ENCODE measurements at places on chromosomes 3 and 15.

GRCh38 chr15:68885070-68885469 is 45.3 kb upstream of the SPESP1 start:
- DNase-seq = no peak

DNA sequence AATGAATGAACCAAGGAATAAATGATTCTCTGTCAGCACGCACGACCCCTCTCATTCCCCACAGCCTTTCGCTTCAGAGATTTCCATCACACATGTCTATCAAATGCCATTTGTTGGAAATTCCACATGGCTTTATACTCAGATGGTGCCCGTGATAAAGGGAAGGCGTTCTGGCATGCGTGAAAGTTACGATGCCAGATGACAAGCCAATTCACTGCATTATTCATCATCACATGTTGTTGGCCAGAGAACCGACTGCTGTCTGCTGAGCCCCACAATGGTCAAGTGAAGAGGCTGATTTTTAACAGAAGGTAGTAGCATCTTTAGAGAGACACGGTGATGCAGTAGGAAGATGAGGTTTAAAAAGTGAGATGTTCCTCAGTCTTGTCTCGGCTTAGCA is 74.1 kb upstream of the FRMD4B start:
- DNase-seq = no peak

DNA sequence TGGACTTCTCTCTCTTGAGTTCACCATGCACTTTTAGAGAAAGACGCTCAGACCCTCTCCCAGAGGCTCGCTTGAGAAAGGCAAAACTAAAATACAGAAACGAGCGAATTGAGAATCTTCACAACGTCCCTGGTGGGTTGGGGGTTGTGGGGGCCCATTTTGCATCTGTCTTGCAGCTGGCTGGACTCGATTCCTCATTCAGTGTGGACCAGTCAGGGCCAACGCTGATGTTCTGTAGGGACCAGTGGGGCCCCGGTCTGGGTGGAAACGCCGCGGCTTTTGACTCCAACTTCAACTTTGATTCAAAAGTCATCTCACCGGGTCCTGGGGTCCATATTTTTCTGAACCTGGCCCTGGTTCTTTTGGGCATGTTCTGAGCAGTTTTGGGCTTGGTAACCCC is 68.1 kb downstream of the SLC6A6 start:
- no peak for DNase-seq

DNA sequence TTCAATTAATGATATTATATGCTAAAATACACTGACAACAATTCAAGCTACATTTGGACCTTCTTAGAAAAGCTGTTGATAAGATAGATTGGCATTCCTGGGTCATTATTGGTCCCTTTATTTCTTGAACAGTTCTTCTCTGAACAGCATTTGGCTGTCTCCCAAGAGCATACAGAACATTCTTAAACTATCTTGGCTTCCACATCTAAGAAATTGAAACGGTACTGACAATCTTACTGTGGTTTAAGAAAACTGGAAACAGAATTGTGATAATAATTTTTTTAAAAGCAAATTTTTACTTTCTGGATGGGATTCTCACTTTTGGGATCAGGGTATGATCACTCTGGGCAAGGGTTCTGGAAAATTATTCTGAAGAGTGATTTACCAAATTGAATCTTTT is 161.7 kb upstream of the ZNF385D start:
- no peak for DNase-seq

- no peak for DNase-seq
Measured at GRCh38 chr15:41334293-41335120, 1.8 kb downstream of the NUSAP1 start.

- no peak for DNase-seq
Measured at GRCh38 chr3:73743551-73743950, 118.8 kb upstream of the PDZRN3 start.

- DNase-seq = no peak
Measured at GRCh38 chr3:30657914-30658313, 51.5 kb downstream of the TGFBR2 start.

- no peak for DNase-seq
Measured at GRCh38 chr3:99648101-99648500, 9.7 kb downstream of the COL8A1 start.

GRCh38 chr15:92971713-92972112 is 71.6 kb downstream of the CHD2 start:
- no peak for DNase-seq

DNA sequence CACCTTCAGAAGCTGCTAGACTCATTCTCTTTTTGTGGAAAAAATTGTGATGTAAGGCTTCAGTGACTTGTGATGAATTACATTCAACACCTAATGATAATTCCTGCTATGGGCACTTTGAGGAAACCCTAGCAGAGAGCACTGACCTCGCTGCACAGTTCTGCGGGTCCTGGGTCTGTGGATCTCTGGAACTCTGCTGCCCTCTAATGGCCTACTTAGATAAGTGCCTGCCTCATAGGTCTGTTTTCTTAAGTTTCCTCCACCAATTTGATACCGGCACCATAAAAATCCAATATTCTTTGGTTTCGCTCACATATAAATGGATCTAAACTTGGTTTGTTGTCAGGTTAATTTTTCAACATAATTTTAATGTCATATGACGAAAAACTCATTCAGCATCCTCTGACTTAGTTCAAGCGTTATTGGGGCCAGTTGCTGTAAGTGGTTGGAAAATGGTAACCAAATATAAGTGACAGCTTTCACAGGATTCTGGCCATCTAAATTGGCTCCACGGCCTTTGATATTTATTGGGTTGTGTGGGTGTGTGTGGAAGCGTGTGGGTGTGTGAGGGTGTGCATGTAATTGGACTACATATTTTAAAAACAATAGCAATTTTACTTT is 10.4 kb downstream of the SLITRK3 start:
- DNase-seq = no peak

DNA sequence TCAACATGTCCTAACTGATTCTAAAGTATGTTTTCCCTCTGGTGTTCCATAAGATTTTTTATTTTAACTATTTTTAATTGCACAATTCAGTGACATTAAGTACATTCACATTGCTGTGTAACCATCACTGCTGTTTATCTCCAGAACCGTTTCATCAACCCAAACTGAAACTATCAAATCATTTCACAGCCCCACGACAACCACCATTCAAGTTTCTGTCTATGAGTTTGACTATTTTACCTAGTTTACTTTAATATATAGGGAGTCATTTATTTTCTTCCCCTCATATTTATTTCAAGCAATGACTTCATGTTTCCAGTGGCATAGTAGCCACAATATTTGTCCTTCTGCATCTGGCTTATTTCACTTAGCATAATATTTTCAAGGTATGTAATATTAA is 8.4 kb downstream of the RTP1 start:
- DNase-seq = no peak

DNA sequence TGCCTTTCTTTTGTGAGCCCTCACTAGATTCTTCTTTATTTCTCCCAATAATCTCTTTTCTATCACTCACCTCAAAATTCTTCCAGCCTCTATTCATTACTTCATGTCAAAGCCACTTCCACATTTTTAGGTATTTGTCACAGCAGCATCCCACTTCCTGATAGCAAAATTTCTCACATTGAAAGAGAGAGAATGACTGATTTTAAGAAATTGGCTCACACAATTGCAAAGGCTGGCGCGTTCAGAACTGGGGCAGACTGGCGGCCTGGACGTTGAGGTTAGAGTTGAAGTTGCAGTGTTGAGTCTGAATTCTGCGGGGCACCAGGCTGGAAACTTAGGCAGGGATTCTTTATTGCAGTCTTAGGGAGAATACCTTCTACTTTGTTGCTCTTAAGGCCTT is 117.9 kb downstream of the LRRC28 start:
- no peak for DNase-seq

GRCh38 chr3:47108546-47108945 is 55.4 kb downstream of the SETD2 start:
- DNase-seq = no peak

DNA sequence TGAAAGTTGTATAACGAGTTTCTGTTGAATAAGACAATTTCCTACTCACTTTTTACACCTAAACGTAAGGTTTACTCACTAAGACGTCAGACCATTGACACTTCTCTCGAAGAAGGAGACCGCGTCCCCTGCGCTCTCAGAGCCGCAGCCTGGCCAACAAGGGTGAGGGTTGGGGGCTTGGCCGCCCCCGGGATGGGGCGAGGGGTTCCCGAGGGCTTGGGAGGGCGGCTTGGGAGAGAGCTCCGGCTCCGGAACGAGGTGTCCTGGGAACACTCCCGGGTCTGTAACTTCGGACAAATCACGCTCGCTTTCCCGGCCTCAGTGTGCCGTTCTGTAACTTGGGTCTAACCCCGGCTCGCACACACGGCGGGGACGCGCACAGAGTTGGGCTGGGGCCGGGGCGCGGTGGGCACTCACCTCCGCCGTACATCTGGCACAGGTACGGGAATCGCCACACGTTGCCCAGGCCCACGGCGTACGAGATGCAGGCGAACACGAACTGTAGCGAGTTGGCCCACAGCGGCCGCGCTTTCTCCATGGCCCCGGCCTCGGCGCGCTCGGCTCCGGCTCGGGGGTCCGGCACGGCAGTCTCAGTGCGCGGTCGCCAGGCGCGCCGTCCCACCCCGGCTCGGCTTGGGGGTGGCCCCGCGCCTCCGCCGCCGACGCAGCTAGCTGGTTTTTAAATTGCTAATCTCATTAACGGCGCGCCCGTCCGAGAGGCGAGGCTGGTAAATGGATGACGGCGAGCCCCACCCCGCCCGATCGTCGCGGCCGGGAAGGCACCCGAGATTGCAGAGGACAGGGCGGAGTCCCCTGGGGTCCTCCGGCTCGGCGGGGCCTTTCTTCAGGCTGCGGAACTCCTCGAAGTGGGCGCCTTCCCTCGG is at the start of gene SLC6A20:
SLC6A20 (minus strand) TSS at position 655 of the 884 bp plus-strand sequence; CDS start at position 538, 117 bp downstream.
- DNase-seq = no peak

GRCh38 chr15:48427960-48428547 is 96.8 kb downstream of the DUT start:
- DNase-seq = no peak

DNA sequence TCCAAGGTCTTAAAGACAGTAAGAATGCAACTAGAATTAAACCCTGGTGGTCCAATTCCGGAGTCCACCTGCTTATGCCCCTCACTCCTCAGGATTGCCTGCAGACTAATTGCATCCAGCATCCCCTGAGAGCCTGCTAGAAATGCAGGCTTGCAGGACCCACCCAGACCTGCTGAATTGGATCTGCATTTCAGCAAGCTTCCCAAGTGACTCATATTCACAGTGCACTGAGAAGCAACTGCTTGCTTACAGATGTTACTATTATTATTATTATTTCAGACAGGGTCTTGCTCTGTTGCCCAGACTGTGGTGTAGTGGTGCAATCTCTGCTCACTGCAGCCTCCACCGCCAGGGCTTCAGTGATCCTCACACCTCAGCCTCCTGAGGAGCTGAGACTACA is 83.5 kb upstream of the VGLL4 start:
- no peak for DNase-seq

- no peak for DNase-seq
Measured at GRCh38 chr3:13113346-13114330, 40.4 kb upstream of the IQSEC1 start.

- DNase-seq = no peak
Measured at GRCh38 chr15:32669896-32670611, 28.5 kb downstream of the SCG5 start.

DNA sequence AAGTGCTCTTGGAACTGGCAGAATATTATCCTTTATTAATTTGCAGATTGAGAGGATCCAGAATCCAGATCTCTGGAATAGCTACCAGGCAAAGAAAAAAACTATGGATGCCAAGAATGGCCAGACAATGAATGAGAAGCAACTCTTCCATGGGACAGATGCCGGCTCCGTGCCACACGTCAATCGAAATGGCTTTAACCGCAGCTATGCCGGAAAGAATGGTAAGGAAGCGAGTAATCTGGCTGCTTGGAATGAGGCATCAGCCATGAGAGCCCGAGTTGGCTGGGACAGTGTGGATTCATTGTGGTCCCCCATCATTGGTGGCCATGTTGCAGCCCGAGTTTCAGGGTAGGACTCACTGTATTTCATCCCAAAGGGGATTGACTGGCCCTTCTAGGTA is 47.1 kb downstream of the PARP14 start:
- DNase-seq = no peak

DNA sequence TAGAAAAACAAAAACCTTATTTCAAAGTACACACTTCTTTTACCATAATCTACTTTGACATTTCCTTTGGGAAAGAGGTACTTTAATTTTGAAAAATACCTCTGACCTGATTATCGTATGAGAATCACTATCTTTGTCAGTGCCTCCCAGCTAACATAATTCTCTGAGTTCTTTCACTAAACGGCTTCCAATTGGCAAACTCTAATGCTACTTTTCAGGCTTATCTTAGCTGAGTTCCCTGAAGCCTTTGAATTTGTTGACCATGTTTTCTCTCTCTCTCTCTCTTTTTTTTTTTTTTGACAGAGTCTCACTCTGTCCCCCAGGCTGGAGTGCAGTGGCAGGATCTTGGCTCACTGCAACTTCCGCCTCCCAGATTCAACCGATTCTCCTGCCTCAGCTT is 312.8 kb downstream of the ZPLD1 start:
- no peak for DNase-seq

DNA sequence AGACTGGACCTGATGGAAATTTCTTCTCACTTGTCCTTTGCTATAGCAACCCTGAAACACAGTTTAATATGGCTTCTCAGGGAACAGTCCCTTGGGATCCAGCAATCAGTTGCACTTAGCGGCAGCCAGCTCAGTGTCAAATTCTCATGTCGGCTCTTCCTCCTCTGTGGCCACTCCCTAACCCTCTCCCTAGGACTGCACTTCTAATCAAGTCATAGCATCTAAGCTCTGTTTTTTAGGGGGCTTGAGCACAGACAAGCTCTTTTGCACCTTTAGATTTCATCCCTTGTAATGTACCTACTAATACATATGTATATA is 250.5 kb upstream of the TLE3 start:
- DNase-seq = no peak

GRCh38 chr15:84821501-84822021 is 4.4 kb downstream of the ALPK3 start:
- no peak for DNase-seq

DNA sequence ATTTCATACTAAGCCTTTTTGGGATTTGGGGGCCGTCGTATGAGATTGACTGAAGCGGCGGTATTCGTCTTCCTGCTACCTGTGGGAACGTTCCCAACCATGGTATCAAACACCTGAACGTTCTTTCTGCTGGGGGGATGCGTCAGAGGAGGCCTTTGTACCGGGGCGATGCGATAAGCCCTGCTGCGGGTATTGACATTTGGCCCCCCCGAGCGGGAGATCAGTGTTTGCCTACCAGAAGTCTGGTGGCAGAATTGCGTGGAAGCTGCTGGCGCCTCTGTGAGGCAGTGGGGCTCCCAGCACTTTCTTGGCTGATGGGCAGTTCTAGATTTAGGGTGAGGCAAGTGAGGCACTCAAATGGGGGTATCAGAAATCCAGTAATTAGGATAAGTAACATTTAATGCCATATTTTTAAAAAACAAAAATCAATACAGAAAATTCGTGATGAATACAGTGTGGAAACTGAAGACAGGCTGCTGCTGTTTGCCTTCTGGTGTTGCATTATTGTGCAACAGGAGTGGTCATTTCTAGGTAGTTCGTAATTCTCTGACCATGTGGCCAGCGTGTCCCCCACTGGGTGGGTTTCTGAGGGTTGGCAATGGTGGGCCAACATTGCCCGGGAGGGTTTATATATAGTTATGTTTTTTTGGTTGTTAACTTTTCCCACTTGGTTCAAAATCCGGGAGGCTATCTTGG is 12.7 kb downstream of the TRPM1 start:
- DNase-seq = no peak
